ENCODE measurements at places on chromosomes 1 and 21.

DNA sequence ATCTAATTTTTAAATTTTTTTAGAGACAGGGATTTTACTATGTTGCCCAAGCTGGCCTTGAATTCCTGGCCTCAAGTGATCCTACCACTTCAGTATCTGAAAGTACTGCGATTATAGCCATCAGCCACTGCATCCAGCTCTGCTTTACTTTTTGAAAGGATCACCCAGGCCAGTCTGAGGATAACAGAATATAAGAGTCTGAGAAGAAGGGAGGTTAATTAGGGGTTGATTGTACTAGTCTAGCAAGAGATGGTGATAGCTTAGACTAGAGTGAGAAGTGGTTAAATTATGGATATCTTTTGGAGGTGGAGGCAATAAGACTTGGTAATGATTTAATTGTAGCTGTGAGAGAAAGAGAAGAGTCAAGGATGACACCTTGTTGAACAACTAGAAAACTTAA is 32.2 kb downstream of the PHACTR4 start:
- no peak for DNase-seq

DNA sequence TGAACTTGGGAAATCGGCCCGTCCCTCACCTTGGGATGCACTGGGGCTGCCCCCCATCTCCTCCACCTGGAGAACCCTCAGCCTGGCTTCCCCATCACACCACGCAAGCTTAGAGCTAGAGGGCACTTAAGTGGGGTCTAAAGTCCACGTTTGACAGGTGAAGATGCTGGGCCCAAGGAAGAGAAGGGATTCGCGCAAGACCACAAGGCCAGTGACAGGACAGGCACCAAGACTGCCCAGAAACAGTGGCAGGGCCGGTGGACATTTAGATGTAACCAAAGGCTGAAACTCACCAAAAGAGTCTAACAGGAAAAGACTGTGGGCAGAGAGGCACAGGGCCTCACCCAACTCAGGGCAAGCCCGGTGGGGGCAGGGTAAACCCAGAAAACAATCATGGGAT is 130.8 kb upstream of the EDN2 start:
- DNase-seq, result no peak

GRCh38 chr1:248758352-248758751 is 2.8 kb upstream of the LYPD8 start:
- no peak for DNase-seq

GRCh38 chr1:175612286-175612685 is 131.1 kb downstream of the TNR start:
- no peak for DNase-seq

GRCh38 chr1:221688488-221688843 is 53.4 kb downstream of the DUSP10 start:
- DNase-seq, result no peak
